ENCODE measurements at places on chromosomes 13 and 19.
A peak's percentile ranks its signal among the peaks of the same experiment; 100 is the strongest.

DNA sequence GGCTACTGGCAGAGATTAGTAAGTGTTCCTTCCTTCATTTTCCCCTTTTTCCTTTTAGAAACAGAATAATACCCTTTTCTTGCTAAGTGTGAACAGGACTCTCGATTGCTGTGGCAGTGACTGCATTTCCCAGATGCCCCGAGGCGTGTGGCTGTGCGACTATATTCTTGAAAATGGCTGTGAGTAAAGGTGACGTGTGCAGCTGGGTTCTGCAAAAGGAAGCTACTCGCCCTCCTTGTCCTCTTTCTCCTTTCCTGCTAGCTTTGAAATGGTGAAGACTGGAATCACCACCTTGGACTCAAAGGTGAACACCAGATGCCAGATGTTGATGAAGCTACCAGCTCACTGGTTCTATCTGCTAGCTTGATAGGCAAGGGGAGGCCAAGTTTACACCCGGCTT is 121.4 kb downstream of the MIPEP start:
- no peak for DNase-seq

- no peak for DNase-seq
Measured at GRCh38 chr19:48170817-48171347, 402 bp downstream of the ZSWIM9 start.

DNA sequence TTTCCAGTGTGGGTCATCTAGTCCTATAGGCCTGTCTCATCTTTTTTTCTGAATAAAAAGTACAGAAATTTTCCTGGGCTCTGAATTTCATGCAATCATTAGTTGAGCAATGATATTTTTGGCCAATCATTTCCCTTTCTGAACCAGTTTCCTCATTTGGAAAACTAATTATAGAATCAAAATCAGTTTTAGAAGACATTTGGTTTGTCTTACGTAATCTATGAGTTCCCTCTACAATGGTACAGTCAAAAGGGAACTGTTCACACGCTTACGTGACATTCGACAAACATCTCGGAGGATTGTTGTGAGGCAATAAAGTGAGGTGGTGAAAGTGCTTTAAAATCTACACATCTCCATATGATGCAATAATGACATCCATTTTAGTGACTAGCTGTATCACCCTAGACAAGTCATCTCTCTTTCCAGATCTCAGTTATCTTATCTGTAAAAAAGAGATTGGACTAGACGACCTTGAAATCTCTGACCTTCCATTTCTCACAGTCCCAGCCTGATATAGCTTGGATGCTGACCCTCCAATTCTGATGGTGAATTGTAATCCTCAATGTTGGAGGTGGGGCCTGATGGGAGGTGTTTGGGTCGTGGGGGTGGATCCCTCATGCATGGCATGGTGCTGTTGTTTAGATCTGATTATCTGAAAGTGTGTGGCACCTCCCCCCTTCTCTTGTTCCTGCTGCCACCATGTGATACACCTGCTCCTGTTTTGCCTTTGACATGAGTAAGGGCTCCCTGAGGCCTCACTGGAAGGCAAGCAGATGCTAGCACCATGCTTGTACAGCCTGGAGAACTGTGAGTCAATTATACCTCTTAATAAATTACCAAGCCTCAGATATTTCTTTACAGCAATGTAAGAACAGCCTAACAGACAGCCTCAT is 26.7 kb downstream of the FLT1 start:
- no peak for DNase-seq

GRCh38 chr19:9881720-9882119 is 46.6 kb downstream of the PIN1 start:
- no peak for DNase-seq

DNA sequence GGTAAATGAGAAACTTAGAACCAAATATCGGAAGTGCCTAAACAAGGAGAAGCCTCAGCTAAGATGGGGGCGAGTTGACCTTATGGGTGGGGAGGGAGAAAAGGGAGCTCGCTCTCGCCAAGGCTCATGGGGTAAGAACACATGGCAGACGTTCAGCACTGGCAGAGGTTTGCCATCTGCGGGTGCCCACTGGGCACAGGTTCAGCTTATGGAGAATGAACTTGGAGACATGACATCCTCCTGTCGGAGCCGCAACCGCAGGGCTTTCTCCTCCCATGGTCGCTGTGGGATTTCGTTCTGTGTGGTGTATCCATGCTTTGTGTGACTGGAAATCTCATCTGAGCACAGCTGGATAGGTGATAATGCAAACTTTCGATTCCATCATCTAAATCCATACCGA is 36.1 kb upstream of the PEPD start:
- no peak for DNase-seq

DNA sequence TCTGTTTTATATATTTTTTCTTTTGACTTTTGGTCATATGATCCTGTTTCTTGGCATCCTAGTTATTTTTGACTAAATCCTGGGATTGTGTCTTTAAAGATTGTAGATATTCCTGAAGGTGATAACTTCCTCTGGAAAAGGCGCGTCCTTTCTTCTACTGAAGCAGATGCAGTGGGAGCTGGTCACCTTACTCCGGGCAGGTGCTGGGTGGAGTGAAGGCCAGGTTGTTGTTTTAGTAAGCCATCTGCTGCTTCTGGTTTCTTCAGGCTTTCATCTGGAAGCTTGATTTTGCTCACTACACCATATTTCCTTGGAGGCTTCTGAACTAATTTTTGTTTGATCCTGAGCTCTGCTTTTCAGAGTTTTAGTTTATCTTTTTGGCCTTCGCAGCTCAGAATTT is 21.5 kb downstream of the URI1 start:
- DNase-seq: no peak

- DNase-seq: no peak
Measured at GRCh38 chr13:105597573-105597972, 937.9 kb downstream of the EFNB2 start.

- DNase-seq: peak; percentile 20
Measured at GRCh38 chr13:110168999-110169933, 137.7 kb downstream of the COL4A1 start.

DNA sequence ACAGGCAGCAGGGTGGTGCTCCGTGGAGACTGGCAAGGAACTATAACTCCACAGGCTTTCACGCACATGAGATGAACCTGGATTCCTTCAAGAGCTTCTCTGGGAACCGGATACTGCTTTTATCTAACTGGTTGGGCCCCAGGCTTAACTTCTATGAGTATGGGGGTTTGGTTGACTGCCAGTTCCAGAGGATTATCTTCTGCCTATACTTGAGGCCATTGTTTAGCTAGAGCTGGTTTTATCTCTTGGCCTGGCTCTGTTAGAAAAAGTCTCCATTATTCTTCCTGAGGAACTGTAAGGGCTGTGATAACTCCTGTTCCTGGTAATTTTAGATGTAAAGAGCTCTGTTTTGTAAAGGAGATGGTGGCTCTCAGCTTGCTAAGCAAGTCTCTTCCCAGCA is 40.9 kb downstream of the ZNF846 start:
- no peak for DNase-seq

All from hepatocyte (in vitro differentiated cells).